ENCODE measurements at places on chromosomes 7 and 10.

GRCh38 chr10:6313111-6313895 is 110.6 kb downstream of the PFKFB3 start:
- no peak for DNase-seq

DNA sequence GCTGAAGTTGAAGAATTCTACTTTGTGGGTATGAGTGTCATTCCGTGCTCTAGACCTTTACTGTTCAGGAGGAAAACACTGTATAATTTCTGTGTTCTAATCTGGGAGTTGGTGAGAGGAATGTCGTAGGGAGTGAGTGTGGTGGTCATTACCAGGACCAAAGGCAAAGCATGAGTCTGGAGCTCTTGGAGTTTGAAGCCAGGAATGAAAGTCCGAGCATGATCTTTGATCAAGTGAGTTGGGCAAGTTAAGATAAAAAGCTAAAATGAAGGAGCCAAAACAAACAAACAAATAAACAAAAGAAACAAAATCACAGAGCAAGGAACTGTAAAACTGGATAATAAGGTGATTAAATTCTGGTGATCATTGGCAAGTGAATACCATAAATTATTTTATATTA is 161.4 kb downstream of the AGMO start:
- no peak for DNase-seq

- no peak for DNase-seq
These were observed 62.4 kb downstream of the PRKAG2 start for GRCh38 chr7:151814400-151815009.

- no peak for DNase-seq
These were observed 178.2 kb upstream of the ITGB1 start for GRCh38 chr10:33136271-33136670.

GRCh38 chr10:12466704-12467305 is 117.5 kb downstream of the CAMK1D start:
- no peak for DNase-seq
